ENCODE measurements at places on chromosomes 4 and X.

- no peak for DNase-seq
Observed at GRCh38 chrX:154444755-154445246, 860 bp downstream of the FAM50A start.

GRCh38 chrX:13827298-13828090, 10.6 kb upstream of the GPM6B start:
- DNase-seq: no peak

DNA sequence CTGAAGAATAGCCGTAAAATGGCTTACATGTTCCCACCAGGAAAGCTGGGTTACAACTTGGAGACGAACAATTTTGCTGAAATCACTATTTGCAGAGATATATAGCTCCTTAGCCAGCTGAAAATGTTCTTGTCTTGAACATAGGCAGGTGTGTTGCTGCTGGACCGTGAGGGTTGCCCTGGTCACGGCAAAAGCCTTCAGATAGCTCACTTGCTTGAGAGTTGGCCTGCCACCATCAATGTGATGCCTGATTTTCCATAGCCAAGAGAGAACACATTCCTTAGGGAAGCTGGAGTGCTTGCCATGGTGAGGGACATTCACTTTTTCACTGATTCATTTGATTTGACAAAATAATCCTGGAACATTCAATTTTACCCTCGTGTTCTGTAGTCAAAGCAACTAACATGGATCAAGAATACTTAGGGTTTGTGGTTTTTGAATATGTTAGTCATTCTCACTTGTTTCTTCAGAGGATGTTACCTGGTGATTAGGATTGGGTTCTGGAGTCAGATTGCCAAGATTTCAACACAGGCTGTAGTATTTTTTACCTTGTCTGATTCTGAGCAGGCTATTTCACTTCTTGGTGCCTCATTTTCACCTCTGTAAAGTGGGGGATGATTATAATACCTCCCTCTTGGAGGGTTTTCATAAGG, 536.9 kb downstream of the RAPGEF2 start:
- no peak for DNase-seq

DNA sequence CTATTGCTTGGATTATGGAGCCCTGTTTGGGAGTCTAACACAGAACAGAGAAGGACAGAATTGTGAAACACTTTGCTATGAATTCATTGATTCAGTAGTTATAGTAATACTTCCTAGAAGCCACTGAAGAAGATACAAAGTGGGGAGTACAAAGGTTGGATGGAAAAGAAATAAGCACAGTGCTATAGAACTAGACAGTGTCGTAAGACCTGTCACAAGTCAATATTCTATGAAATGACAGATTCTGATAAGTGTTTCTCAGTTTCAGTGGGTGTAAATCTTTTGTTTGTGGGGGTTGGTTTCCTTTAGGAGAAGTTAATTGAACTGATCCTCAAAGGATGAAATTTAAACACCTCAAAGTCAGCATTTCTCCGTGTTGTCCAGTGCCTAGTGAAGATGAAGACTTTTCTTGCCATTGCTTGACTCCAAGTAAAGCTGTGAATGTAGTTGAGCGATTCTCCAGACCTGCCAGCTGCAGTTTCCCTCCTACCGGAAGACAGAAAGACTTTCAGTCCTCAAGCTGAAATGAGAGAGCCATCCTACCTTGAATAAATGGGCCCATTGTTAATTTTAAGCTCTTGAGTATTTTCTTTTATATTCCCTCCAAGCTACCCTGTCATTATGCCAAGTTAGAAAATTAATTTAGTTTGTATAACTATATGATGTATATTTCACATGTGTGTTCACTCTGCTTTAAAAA, 7.9 kb downstream of the PDLIM5 start:
- DNase-seq: no peak

- DNase-seq: no peak
Observed at GRCh38 chr4:145830699-145831098, 107.9 kb downstream of the ZNF827 start.

DNA sequence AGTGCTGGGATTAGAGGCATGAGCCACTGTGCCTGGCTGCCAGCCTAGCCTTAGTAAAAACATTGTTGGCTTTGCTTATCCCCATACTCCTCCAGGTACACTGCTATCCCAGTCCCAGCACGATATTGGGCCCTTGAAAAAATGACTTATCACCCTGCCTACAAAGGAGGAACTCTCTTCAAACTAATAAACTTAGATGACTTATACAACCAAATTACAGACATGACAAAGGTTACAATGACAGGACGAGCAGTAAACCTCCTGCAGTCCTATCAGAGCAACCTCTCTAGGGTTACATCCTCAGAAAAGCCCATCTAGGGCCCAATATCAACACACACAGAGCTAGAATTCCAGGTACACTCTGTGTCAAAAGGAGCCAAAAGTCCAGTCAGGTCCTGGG, 5.7 kb upstream of the HERC5 start:
- DNase-seq: no peak

- DNase-seq: no peak
Observed at GRCh38 chrX:39331082-39331704, 529.9 kb downstream of the MID1IP1 start.

DNA sequence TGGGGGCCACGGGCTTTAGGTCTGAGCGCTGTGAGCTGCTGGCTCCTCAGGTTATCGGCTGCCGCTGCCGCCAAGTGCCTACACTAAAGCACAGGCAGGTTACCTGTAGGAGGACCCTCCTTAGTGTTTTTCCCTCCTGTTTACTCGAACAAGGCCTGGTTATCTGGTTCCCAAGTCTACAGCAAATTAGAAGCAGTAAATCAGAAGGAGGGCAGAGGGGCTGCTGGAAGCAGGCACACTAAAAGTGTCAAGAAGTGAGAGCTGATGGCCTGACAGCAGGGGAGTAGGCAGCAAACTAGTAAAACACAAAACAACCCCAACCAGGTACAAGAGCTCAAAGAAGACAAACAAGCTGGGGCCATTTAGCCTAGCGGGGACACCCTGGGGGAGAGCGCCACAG, 125.0 kb upstream of the PJA1 start:
- DNase-seq: no peak

DNA sequence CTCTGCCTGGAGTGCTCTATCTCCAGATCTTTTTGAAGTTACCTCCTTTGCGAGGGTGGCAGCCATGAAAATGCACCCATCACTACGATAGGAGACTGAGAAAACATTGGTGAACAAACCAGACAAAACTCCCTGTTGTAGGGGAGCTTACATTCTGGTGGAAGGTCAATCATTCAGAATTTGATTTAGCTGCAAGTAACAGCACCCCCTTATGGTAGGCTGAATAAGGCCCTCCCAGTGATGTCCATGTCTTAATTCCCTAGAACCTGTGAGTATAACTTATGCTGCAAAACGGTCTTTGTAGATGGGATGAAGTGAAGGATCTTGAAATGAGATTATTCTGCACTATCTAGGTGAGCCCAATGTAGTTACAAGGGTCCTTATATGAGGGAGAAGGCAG, 5.6 kb upstream of the TEC start:
- no peak for DNase-seq

DNA sequence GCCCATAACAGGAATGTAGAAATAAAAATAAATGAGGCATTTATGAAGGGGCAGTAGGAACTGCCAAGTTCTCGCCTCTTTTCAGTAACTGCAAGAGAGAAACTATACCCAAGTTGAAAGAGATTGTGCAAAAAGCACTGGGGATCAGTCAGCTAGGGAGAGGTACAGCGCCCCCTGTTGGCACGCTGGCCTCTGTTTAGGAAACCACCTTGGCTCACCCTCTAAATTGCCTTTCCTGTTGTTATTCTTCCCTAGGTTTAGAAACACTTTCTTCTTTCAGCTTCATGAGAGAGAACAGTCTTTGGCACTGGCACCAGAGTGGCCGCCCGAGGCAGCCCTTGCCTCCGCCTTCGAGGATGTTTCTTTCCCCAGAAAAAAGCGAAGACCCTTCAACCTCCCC, 348.5 kb downstream of the MID1IP1 start:
- DNase-seq: peak; percentile 17

DNA sequence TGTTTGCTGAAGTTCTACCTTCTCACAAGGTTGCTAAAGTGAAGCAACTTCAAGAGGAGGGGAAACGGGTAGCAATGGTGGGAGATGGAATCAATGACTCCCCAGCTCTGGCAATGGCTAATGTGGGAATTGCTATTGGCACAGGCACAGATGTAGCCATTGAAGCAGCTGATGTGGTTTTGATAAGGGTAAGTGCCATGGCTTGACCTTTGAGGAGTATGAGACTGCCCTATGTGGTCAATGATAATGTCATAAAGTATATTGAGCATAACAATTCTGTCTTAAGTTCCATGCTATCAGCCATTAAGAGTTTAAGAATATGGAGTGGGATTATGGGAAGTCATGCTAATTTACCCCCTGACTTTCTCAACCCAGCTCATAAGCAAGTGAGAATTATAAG, 61.4 kb upstream of the PGK1 start:
- no peak for DNase-seq

- no peak for DNase-seq
Observed at GRCh38 chrX:153797415-153798015, 3.0 kb downstream of the SSR4 start.

DNA sequence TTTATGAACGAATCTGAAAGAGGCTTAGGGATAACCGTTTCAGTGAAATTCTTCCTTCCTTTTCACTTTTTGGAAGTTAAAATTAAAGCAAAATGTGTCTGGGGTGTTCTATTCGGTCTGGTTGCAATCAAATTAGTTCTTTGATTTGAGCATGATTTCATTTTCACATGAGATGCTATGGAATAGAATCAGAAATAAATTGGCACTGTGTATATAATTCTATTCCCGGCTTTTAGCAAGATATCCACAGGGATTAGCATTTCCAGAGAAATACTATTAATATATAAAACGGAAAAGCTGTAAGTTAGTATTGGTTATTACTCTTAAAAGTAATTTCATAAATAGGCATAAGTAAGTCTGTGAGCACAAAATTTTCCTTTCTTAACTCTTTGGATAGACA, 1676.8 kb upstream of the PCDH7 start:
- no peak for DNase-seq

- DNase-seq: no peak
Observed at GRCh38 chrX:108001218-108001814, 19.1 kb upstream of the TEX13B start.

DNA sequence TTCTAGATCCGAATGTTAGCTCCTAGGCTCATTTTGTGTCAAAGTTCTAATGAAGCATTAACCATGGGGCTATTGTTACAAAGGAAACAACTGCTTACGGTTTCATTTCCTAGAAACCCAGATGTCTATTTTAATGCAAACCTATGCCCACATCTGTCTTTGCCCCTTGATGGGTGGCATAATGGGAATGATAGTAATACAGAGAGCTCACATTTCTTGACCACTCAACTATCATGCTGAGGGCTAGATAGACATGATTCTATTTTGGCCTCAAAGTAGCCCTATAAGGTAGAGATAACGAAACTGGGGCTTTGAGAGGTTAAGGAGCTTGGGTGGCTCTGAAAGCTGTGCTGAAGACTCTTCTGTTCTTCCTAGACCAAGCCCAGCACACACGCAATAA, 1.9 kb downstream of the TLR7 start:
- DNase-seq: no peak

DNA sequence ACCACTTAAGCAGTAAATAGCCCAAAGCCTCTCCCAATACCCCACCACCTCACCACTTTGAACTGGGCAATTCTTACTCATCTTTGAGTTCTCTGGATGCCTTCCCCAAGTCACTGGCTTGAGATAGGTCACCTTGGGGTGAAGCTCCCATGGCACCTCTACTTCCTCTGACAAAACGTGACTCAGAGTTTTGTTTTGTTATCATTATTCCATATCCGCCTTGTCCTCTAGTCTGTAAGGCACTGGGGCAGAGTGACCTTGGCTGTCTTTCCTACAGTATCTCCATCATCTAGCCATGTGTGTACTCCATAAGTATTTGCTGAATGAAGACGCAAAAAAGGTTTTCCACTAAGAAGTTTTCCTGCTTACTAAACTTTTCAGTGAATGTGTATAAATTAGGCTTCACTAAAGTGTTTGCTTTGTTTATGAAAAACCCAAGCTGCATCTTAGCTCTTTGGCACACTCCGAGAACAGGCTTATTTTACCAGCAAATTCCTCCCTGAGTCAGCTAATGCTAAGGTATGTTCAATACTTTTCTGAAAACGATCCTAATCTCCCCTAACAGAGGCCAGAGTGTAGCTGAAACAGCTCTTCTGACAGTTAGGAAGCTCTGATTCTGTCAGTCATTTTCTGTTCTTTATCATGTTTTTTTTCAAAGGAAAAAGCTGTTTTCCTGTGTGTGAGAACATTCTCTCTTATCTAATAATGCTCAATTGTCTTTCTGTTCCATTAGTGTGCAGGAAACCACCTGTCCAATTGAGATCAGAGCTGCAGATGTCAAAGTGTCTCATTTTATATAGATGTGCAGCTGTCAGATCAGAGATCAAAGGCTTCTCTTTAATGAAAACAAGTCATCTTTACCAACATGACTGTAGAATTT, 30.2 kb upstream of the TSPAN5 start:
- DNase-seq: no peak

- no peak for DNase-seq
Observed at GRCh38 chr4:188030401-188030800, 34.8 kb downstream of the ZFP42 start.

- DNase-seq: no peak
Observed at GRCh38 chr4:4332529-4332928, 42.5 kb downstream of the ZBTB49 start.

GRCh38 chr4:16196482-16197393, 29.5 kb downstream of the TAPT1 start:
- no peak for DNase-seq

- no peak for DNase-seq
Observed at GRCh38 chr4:83961575-83961974, 425.7 kb downstream of the GPAT3 start.

- no peak for DNase-seq
Observed at GRCh38 chr4:181595716-181596115, 647.5 kb upstream of the TENM3 start.

DNA sequence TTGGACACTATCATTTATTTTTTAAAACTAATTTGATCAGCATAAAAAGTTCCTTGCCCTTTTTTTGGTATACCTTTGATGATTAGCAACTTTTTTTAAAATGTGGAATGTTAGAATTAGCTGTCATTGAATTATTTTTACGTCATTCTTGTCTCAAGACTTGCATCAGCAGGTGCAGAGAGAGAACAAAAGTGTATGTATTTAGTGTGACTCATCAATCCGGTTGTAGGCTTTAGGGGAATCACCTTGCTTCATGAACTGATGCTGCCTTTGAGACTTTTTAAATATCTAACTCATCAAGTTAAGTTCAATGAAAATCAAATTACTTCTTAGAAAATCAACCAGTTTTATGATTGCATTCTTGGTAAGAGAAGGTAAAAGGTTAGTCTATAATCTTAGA, 125.1 kb downstream of the ARX start:
- DNase-seq: no peak

DNA sequence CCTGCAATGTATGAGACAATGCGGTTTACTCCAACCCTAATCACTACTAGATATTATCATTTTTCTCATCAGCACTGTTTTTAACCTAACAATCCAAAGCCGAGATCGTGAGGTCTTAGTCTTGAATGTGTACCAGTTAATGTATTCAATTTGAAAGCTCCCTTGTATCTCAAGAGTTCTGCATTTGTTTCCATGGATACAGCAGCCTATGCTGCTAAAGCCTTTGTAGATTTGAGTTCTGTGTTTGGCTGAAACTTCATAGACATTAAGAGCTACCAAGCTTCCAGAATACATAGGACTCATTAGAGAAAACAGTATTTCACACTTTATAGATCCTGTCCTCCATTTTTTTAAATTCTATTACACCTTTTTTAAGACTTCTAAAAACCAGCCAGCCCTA, 39.9 kb downstream of the SLC9A6 start:
- DNase-seq: no peak

GRCh38 chr4:165288639-165289422, 38.6 kb upstream of the MSMO1 start:
- DNase-seq: no peak

All from effector CD8-positive, alpha-beta T cell (primary cell).